ENCODE measurements at places on chromosomes 5 and 9.

DNA sequence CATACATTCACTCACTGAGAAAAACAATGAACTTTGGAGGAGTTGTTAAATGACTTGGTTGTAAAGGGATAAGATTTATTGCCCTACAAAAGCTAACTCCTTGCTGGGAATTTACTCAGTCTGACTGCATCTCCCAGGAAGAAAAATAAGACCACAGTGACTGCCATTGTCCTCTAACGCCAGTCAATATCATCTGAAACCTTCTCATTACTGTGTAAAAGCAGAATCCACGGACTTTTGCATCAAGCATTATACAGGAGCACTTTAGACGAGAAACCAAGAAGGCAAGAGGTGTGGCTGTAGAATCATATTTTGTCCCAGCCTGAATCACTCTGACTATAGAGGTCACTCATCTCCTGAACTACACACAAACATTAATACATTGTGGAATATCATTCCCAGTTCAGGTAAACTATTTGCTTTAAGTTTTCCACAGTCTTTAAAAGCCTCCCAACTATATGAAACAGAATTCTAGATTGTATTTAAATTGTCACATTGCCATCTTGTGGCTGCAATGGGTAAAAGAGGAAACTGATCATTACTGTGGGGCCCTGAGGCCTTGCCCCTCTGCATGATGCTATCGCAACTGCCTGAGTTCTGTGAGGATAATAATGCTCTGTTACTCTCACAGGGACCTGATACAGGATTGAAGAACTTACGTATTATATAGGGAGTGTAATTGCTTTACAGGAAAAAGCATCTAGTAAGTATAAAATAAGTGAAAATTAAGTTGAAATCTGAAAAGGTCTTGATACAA is 142.9 kb downstream of the SLCO4C1 start:
- peak; percentile 64 for DNase-seq

- DNase-seq = peak; percentile 41
Observed at GRCh38 chr5:17314907-17315471, 97.6 kb downstream of the BASP1 start.

GRCh38 chr9:113919382-113919781 is 43.3 kb downstream of the ZNF618 start:
- DNase-seq = no peak

DNA sequence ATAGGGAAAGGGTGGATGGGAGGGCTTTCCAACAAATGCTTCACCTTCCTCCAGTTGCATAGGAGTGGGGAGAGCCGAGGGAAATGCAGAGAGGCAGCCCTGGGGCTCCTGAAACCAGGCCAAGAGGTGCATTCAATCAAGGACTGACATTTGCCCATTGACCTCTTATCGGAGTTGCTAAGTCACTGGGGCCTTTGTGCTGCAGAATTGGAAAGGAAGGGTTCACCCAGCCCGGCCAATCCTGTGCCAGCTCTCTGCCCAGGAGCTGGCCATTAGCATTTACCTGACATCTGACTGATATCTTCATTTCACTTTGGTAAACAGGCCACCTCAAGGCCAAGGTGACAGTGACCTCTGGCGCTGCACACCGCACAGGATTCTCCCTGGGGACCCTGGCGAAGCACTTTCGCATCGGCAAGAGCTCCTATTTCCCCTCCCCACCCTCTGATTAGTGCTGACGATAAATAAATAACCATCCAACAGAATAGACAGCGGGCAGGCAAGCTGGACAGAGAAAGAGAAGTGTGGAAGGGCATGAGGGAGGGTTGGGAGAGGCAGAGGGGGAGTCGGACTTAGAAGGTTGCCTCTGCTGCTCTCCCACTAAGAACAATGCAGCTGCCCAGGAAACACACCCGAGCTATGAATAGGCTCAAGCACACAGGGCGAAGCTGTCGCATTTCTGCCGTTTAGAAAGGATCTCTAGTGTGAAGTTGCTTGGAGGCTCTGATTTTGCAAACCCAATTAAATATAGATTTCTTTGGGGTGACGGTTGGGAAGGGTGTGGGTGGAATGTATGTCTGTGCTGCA is 57.0 kb upstream of the BOD1 start:
- no peak for DNase-seq

DNA sequence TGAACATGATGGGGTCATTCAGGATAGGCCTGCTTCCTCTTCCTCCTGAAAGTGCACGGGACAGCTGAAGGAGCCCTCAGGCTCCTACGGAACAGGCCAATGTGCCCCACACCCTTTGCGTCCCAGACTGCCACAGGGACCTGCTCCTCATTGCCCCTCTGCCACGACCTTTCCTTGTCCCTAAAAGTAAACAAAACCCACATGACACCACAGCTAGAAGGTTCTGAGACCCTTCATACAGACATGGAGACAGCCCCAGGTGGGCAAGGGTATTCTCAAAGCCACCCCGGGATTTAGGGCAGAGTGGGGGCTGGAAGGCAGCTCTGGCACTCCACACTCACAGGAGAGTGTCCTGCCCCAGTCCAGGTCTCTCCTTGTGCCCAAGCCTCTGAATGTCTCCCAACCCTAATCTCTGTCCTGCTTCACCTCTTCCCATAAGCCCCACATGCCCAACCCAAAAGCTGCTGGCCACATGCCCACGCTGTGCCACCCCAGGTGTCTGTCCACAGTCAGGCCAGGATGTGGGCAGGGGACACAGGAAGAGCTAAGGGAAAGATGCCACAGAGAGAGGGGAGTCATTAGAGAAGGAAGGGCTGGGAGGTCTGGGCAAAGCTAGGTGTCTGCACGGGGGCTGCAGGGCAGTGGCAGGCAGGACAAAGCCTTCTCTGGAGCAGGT is 800 bp downstream of the AMBP start:
- DNase-seq = no peak

- peak; percentile 69 for DNase-seq
Observed at GRCh38 chr9:114611516-114612271, 603 bp downstream of the TMEM268 start.

DNA sequence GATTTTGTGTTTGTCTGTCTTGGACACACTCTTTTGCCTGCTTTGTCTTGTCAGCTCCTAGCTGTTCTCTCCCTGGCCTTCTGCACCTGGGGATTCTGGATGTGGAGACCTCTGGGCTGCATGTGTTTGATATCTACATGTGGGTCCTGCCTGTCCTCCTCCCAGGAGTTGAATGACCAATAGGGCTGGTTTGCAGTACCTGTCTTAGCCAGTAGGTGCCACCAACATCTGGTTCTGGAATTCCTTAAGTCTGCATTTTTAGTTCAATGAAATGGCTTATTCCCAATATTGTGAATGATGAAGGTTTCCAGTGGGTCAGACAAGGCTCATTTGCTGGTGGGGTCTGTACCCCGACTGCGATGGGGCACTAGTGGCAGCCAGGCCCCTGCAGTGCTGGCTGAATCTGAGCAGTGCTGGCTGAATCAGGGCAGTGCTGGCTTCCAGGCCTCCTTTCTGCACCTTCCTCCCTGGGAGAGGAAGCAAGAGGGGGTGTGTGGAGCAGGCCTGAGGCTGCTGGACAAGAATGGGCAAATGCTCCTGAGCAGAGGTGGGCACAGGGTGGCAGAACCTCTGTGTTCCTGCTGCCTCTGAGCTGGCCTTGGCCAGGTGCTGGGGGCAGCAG is 73.3 kb downstream of the RXRA start:
- peak; percentile 43 for DNase-seq
